Uterus (tissue), 4 donors: ENCODE measurements at places on chromosomes 6 and 20. TPM values are rescaled to one million over a fixed set of nuclear protein-coding genes. Genes with fewer than 3 reads are reported as not detected.

MYMX gene
- not detected for total RNA-seq

CDKAL1 gene
- 51.7 TPM for total RNA-seq

CMTR1 gene
- 51.2 TPM for total RNA-seq

MCHR2 gene
- not detected for total RNA-seq

ARMC2 gene
- not detected for total RNA-seq

GHRH gene
- not detected for total RNA-seq

SHLD1 gene
- 1.8 TPM for total RNA-seq

KIF13A gene
- 21.2 TPM for total RNA-seq
